Activated gamma-delta T cell (primary cell): ENCODE measurements at places on chromosomes 13 and 19.

- no peak for DNase-seq
Measured at GRCh38 chr13:102169471-102170015, 232.3 kb downstream of the FGF14 start.

GRCh38 chr13:89486709-89487108, 1815.5 kb downstream of the SLITRK5 start:
- no peak for DNase-seq

DNA sequence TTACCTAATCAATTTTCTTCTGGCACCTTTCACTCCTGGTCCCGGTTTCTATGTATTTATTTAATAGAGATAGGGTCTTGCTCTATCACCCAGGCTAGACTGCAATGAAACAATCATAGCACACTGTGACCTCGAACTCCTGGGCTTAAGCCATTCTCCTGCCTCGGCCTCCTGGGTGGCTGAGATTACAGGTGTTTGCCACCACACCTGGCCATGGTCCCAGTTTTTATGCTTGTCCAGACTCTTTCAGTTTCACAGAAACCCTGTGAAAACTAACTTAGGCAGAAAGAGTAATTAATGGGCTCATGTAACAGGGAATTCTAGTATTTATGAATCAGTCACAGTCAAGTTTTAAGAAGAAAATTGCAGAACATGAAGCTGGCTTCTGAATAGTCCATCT, 9.0 kb upstream of the STK24 start:
- no peak for DNase-seq

- DNase-seq, result no peak
Measured at GRCh38 chr13:111204438-111205177, 89.5 kb downstream of the ARHGEF7 start.

DNA sequence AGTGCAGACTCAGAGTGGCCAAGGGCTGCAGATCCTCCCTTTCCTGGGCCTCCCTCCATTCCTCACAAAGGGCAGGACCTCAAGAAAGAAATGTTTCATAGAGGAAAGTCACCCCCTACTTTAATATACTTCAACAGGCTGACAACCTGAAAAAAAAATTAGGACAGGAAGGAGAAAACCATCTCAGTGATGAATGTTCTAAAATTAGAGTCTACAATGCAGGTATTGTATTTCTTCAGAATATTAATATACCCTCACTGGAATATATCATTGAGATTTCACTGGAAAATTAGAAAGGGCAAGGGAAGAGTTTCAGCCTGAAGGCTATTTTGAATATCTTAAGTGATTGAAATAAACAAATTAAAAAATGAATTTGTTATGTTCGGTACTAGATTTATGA, 176.9 kb downstream of the DNAJC15 start:
- no peak for DNase-seq

GRCh38 chr13:98970330-98970729, 7.5 kb downstream of the DOCK9 start:
- DNase-seq, result no peak

DNA sequence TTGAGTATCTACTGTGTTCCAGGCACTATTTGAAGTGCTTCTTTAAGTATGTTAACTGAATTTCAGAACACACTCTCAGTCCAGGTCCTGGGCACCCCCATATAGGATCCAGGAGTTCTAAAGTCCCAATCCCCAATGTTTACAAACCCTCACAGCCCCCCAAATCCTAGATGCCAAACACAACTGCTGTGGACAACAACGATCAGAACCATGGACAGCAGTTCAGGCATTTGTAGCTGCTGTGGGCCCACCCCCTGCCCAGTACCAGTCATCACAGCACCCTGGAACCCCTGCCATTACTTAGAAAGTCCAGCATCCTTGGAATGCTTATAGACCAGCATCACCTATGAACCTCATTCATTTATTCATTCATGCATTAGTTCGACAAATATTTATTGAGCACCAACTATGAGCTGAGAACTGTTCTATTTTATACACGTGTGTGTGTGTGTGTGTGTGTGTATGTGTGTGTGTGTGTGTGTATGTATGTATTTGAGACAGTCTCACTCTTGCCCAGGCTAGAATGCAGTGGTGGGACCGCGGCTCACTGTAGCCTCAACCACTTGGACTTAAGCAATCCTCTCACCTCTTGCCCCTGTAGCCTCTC, 19.3 kb upstream of the SDHAF1 start:
- no peak for DNase-seq

DNA sequence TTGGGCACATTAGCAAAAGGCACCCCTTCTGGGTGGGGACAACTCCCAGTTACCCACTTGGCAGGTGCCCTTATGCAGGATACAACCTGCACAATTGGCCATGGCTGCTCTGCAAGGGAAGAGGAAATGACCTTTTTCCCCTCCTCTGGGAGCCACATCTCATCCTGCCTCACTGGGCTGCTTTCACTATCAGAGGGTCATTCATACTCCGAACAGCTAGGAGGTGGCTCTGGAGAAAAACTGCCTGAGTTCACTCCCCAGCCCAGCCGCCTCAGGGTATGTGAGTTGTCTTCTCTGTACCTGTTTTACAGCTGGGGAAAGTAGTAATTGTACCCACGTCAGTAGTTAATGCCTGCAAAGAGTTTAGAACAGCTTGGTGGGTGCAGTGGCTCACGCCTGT, 7.1 kb upstream of the ACTN4 start:
- DNase-seq, result no peak

DNA sequence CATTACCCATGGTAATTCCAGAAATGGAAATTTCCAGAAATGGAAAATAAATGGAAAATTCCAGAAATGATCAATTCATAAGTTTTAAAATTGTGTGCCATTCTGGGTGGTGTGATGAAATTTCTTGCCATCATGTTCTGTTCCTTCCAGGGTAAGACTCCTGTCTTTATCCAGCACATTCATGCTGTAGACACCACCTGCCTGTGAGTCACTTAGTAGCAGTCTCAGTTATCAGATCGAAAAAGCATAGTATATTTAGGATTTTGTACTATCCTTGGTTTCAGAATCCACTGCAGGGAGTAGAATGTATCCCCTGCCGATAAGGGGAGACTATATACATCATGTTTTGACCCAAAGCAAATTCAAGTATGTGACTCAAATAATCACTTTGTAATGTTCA, 26.7 kb upstream of the CSNK1A1L start:
- no peak for DNase-seq

DNA sequence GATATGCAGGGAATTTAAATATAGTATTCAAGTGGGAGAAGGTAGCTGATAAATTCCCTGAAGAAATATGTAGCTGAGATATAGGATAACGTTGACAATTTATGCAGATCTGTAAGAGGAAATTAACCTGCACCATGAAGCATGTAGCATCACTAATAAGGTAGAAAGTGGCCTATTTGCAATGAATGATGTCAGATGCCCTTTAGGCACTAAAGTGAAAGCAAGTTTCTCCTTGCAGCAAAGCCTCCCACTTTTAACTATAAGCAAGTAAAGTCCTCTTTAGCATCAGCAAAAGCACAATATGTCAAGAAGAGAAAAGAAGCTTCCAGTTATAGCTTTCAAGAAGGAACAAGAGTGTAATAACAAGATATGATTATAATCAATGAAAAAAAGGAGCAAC, 102.5 kb upstream of the SLITRK1 start:
- no peak for DNase-seq

DNA sequence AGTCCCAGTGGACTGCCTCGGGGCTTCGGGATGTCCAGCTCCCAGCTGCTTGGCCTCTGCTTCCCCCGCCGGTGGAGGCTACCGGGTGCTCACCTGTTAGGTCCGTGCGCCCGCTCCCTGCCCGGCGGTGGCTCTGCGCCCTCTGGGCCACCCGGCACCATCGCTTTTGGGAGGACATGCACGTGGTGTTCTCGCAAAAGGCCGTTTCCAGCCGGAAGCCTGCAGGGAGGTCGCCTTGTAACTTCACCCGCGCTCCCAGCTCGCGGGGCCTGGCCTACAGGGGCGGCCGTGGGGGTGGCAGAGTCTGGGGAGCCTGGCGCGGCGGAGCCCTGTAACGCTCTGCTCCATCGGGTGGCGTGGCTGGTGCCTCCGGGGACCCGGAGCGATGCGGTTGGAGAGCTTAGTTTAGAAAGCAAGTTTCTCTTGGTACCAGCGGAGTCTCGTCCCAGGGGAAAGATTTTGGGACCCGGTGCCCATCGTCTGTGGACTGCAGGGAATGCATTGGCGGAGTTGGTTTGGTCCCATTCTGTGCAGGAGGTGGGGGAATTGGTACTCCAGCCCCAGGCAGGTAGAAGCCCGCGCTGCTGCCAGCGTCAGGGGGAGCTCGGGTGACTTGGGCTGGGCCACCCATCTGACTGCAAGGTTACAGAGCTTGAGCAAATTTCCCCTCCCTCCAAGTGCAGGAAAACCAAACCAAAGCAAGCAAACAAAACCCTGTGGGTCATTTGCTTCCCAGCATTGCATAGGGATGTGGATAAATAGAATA, 673 bp downstream of the SPATA13 start:
- no peak for DNase-seq

DNA sequence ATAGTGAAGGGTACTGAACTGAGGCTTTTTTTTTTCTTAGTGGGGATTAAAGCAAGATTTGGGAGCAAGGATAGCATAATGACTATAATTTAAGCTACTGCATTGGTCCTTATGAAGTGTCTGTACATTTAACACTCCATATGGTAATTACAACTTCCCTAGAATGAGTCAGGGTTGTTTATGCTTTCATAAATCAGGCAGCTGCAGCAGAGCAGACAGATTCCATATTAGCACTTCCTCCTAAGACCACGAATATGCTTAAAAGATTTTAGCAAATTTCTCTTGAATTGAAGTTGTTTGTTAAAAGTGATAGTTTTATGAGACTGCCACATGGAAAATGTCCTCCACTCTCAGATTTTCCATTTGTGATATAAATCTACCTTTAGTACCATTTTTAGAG, 401.1 kb upstream of the SPRY2 start:
- DNase-seq, result no peak

DNA sequence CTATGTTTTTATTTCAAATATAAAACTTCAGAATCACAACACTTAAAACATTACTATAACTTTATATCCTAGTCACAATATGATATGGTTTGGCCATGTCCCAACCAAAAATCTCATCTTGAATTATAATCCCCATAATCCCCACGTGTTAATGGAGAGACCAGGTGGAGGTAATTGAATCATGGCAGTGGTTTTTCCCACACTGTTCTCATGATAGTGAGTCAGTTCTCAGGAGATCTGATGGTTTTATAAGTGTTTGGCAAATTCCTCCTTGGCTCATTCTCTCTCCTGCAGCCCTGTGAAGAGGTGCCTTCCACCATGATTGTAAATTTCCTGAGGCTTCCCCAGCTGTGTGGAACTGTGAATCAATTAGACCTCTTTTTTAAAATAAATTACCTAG, 307.6 kb downstream of the SPRY2 start:
- no peak for DNase-seq

DNA sequence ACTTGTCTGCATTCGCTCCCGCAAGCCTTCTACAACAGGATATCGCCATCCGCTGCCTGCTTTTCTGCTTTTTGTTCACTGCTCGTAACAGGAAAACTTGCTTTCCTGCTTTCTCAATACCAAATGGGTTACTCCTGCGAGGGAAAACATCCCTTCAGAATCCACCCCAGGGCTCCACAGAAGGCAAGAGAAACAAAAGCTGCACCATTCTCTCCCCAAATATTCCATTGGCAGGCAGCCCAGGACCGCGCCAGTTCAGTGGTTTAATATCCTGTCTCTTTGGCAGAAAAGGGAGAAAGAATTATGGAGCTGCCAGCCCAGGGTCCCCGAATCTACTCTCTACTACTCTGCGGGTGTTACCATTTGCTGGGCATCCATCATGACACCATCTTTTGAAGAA, 84.7 kb upstream of the DOCK9 start:
- no peak for DNase-seq

DNA sequence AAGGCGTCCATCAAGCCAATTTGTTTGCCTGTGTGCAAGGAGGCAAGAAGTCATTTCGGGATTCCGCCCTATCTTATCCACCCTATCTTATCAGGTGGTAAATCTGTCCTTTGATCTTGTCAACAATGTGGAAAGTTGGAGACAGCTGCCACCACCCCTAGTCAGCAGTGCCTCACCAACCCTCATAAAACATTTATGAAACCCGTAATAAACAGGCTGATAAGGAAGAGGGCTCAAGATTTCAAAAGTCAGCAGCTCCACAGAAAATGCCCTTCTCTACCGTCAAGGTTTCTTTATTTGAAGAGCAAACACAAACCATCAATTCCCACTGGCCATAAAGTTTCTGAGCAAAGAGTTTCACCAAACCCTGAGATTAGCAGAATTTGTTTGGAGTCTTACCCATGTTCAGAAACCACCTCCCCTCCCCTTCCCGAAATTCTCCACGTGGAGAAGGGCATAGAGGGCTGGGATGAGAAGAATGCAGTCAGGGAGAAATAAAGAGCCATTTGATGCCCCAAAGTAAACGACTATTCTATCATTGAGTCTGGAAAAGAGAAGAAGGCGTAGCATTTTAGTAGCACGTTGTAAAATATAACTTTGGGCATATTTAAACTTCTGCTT, 196.0 kb upstream of the GPR12 start:
- DNase-seq, result no peak

GRCh38 chr13:105184201-105184600, 1351.3 kb downstream of the EFNB2 start:
- DNase-seq, result no peak

GRCh38 chr19:1847684-1848398, 442 bp downstream of the REXO1 start:
- no peak for DNase-seq

- DNase-seq, result no peak
Measured at GRCh38 chr13:36362251-36362650, 16.1 kb upstream of the SPART start.

DNA sequence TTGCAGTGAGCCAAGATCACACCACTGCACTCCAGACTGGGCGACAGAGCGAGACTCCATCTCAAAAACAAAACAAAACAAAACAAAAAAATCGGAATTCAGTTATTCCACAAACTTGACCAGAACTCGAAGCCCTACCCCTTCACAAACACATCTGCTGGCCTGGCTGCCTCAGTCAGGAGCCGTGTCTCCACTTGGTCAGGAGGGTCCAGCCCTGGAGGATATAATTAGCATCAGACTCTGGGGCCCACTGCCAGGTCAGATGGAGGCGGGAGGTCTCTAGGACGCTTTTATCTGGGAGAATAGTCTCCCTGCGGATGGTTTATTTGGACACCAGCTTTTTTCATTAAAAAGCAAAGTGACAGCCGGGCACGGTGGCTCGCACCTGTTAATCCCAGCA, 8.0 kb downstream of the ELL start:
- DNase-seq, result no peak

- DNase-seq, result no peak
Measured at GRCh38 chr19:48206397-48207093, 36.1 kb downstream of the ZSWIM9 start.

DNA sequence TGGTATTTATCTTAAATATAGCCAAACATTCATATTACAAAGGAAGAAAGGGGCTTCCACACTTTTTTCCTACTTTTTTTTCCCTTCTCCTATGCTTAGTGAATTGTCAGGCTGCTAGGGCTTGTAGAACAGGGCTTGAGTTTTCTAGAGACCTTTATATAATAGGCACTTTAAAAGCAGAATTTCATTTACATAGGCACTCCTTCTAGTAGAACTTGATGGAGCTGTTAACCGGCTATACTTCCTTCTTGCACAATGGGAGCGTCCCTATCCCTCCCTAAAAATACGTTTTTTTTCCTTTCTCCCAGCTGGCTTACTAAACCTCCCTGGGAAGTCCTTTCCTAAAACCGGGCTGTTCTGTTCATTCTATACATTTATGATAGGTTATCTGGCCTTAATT, 1.1 kb downstream of the TRIM13 start:
- DNase-seq, result no peak
